ENCODE measurements at places on chromosomes 1 and 21.

- DNase-seq, result no peak
These were observed 323.1 kb upstream of the NFIA start for GRCh38 chr1:60759291-60759690.

DNA sequence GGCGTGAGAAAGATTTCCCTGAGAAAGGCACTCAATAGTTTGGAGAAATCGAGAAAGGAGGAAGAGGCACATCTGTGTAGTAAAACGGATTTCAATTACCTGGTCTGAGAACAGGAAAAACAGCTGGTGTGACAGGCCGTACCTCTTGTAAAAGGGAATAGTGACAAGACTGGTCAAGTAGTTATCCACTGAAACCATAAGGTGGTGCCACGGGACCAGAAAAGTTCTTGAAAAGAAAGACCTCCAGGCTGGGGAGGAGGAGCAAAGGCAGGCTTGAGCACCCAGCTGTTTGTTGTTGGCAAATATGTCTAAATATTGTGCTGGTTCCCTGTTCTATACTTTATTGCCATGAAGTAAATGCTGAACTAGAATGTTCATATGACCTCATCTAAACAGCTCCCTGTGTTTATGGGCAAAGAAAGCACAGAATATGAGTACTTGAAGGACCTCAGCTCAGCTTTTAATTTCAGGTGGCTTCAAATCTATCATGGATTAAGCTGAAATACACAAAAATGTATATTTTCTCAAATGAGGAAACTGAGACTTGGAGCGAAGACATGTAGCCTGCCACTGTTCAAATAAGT is 4.0 kb downstream of the HAO2 start:
- peak; percentile 59 for DNase-seq

- DNase-seq, result no peak
These were observed 456.5 kb downstream of the OMA1 start for GRCh38 chr1:58089898-58090534.

GRCh38 chr1:7104339-7104738 is 319.1 kb downstream of the CAMTA1 start:
- DNase-seq, result peak; percentile 51

DNA sequence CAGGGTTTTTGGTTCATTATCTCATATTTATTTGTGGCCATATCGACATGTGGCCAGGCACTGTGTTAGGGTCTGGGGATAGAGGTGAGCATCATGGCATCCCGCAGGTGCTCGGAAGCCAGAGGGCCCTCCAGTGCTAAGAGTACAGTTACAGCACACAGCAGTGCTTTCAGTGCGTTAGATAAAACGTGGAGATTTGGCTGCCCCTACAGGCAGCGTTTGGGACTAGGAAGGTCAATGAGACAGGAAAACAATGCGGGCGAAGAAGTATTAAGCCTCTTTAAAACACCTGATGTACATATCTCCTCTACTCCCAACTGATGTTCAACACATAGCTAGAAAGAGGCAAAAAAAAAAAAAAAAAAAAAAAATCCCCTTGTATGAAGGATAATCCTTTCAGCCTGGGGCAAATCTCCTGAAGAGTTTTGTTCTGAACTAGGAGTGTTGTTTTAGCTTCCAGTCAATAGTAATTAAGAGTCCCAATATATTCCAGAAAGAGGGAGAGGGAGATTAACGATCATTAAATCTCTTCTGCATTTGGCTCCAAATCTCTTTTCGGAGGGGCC is 80.1 kb downstream of the CAPZB start:
- DNase-seq, result no peak

DNA sequence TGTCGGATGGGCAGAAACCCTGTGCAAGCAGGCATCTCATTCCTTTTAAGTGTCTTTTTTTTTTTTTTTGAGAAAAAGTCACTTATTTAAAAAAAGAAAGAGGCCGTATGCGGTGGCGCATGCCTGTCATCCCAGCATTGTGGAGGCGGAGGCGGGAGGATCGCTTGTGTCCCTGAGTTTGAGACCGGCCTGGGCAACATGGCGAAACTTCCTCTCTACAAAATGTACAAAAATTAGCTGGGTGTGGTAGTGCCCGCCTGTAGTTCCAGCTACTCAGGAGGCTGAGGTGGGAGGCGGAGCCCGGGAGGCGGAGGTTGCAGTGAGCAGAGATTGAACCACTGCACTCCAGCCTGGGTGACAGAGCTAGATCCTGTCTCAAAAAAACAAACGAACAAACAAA is 1.7 kb downstream of the GPR137B start:
- no peak for DNase-seq

DNA sequence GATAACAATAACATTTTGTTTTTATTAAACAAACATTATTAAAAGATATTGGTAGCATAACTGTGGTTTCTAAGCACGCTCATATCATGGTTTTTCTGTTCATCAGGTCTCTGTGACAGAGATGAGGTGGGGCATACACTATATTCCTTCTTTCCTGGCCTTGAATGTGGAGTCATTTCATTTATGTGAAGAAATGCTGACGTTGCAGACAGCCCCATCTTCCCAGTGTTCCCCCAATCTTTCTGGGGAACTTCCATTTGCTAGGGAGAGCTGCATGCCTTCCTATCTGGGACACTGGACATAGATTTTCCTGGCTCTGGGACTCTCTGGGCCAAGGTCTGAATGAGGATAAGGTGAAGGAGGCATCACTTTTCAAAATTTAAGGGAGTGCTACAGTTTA is 30.4 kb downstream of the PIGM start:
- DNase-seq, result no peak
